ENCODE measurements at places on chromosomes 4 and X.

DNA sequence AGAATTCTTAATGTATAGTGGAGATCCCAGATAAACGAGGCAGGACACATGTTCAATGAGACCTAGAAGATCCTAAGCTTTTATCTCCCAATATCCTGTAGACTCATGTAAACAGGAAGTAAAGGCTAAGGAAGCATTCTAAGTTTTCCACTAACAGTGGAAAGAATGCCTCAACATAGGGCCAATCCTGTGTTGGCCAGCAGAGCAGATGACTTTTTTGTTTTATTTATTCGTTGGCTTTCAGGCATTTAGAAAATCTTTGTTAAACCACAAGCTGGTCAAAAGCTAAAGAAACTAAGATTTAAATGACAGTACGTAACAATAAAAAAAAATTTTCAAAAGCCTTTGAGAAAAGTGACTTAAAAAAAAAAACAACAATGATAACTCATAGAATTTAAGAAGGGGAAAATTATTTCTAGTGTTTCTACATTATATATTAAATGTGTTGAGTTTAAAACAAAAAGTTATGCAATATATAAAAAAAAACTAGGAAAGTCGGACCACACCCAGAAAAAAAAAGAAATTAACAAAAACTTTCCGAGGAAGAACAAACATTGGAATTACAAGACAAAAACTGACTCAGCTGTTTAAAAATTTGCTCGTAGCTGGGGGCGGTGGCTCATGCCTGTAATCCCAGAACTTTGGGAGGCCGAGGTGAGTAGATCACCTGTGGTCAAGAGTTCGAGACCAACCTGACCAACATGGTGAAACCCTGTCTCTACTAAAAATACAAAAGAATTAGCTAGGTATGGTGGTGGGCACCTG is 759.3 kb downstream of the FSTL5 start:
- DNase-seq, result no peak

- DNase-seq, result no peak
These were observed 807 bp downstream of the HMX1 start for GRCh38 chr4:8870647-8871416.

GRCh38 chr4:169015186-169015623 is 5.2 kb upstream of the CBR4 start:
- no peak for DNase-seq

DNA sequence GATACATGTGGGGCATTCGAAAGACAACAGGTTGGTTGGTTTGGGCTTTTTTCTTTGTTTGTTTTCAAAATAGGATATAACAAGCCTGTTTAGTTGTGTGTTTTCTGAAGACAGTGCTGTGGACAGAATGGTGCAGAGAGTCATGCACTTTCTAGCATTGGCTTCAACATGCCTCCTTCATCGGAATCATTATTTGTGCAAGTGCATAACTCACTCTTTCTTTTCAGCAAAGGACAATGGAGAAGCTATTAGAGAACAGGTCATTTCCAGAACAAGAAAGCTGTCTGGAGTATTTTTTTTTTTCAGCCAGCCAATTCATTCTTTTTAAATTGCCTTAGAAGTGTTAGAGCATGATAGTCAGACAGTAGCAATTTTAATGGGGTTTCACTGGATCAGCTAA is 225.8 kb downstream of the STK32B start:
- no peak for DNase-seq

DNA sequence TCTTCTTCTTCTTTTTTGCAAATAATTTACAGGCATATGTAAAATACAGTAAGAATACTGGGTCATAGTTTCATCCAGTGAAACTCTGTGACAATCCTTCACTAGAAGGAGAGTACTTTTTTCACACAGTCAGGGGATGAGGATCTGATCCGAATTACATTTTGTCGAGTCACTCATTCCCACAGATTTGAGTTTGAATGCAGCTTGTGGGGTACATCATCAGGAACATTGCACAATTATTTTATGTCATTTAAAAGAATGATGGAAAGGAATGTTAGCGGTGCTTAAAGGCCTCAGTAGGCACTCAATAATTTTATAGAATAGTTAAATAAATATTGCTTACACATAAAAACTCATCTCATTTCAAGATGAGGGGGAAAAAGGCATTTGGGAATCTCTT is 88.6 kb downstream of the CHRNA9 start:
- DNase-seq, result no peak

DNA sequence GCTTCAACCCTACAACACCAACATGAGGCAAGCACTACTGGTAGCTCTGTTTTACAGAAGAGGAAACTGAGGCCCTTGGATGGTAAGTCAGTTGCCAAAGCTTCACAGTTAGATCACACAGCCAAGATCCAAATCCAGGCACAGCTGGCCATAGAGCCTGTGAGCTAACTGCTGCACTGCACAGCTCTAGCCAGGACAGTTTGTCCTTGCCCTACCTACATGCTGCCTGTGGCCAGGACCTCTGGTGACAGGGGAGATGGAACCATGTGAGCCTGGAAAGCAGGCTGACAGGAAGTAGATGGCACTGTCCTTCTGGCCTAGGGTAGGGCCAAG is 257.8 kb downstream of the FBXW7 start:
- DNase-seq, result no peak

GRCh38 chrX:18664947-18665346 is 7.0 kb downstream of the RS1 start:
- DNase-seq, result no peak

DNA sequence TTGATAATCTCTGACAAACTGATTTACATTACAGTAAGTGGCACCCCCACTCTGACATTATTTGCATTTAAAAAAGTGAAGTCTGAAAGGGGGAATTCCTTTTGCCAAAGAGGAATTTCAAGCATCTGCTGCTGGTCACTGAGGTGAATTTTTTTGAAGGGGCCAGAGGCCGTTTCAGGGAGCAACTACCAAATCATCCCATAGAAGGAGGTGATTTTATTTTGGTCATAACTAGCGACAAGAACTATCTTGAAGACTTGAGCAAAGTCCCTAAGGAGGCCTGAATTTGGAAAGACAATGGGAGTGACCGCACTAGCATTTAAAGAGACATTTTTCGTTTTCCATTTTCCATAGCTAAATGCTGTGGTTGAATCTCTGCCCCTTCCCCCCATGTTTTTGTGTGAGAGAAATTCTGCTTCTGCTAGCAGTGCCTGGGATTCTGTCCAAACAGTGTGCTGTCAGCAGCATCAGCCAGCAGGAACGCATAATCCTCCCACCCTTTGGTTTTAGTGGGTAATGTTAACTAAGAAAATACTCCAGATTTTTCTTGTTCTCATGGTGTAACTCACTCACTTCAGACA is 110.1 kb upstream of the MED14 start:
- DNase-seq, result peak; percentile 2

DNA sequence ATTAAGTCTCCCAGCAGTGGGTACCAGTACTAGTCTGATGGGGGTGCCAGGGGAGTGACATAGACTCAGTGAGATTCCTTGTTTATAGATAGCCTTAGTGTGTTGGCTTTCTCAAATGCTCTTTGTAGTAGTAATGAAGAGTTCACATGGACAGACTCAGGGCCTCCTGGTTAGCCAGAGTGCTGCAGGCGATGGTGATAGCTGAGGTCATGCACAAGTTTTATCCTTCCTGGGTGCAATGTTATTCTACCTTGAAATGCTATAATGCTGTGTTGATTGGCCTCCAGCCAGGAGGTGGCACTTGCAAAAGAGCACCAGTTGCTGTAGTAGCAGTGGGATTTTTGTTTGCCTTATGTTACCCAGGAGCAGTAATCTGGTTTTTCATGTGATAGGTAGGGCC is 35.5 kb upstream of the ADH4 start:
- no peak for DNase-seq

GRCh38 chrX:113804819-113805218 is 779.1 kb upstream of the HTR2C start:
- DNase-seq, result no peak

GRCh38 chr4:23962462-23962861 is 72.6 kb upstream of the PPARGC1A start:
- DNase-seq, result no peak

- peak; percentile 45 for DNase-seq
These were observed 1793.7 kb upstream of the TENM3 start for GRCh38 chr4:180449395-180449956.

GRCh38 chr4:151658959-151659600 is 101.7 kb downstream of the GATB start:
- DNase-seq, result no peak

DNA sequence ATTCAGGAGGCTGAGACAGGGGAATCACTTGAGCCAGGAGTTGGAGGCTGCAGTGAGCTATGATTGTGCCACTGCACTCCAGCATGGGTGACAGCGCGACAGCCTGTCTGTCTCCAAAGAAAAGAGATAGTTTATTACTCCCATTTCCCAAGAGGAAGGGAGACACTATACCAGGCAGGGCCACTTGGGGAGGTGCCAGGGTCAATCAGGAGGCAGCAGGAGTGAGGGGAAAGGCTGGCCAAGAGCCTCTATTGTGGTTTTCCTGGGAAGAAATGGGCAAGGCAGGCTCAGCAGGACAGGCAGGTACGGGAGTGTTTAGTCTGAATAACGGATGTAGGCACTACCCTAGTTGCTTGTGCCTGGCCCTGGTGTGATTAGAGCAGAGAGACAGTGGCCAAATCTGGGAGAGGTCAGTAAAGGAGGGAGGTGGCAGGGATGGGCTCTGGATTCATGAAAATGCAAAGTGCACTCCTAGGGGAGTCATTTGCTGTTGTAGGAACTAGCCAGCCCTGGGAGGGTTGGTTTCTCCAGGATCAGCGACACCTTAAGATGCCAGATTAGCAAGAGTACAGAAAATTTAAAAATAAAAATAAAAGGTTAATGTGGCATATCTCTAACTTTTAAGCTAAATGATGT is 20.2 kb upstream of the CDKN2AIP start:
- DNase-seq, result no peak

GRCh38 chr4:116926631-116927295 is 158.6 kb downstream of the TRAM1L1 start:
- peak; percentile 46 for DNase-seq

DNA sequence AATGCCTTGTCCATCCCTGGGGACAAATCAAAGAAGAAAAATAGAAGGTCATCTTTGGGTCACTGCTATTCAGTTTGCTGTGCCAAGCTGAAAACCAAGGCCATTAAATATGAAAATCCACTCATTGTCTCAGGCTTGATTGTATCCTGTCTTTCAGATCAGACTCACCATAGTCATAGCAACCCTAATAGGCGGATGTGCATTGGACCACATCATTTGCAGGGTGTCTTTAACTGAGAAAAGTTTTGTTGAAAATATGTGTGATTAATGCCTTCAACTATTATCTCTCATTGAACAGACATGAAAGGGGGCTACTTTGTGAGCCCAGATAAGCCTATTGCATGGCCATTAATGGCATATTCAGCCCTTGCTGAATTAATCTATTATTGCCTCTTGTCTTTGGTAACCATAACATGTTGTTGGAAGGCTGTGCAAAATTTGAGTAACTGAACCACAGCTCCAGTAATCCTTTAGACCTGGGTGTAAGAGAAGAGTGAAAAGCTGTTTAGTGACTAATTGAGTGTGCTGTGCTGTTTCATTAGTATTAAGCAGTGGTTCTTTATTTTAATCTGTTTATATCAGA is 453.6 kb upstream of the EPHA5 start:
- DNase-seq, result no peak

DNA sequence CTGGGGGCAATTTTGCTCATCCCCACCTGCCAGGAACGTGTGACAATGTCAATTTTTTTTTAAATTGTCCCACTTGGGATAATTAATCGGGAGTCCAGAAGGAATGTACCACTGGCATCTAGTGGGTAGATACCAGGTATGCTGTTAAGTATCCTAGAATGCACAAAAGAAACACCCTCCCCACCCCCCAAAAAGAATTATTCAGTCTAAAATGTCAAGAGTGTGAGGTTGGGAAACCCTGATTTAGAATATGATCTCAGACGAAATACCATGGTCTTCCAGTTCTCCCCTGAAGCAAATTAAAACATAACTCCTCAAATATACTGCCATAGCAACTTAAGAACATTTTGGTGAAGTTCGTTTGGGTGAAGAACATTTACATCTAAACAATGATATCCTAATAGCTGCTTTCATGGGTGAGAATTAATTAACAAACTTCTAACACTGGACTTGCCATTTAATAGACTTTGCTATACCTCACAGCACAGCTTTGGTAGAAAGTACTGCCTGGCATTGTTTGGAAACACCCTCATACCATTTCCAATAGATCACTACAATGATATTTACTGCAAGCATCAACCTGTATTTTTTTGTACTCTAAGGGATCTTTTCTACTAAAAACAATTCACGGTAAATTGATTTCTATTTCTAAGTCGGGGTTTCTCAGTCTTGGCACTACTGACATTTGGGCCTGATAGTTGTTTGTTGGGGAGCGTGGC is 36.5 kb downstream of the SH3RF1 start:
- no peak for DNase-seq

- DNase-seq, result no peak
These were observed 116.5 kb upstream of the NAP1L5 start for GRCh38 chr4:88814043-88814617.

DNA sequence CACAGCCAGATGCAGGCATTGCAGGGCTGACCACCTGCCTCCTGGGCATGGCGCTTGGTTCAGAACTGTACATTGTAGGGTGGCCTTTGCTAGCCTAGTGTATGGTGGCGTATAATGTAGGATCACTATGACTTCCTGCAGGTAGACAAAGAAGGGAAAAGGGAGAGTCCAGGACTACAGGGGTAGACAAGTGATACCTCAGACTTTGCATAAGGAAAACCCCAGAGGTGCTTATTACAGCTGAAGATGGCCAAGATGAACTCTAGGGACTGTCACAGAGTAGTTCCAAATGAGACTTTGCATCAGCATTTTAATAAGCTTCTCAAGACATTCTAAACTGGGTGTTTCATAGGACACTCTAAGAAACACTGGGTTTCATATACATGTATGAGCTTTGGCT is 116.4 kb upstream of the PUDP start:
- no peak for DNase-seq

GRCh38 chr4:182318256-182318655 is 75.1 kb downstream of the TENM3 start:
- DNase-seq, result no peak

DNA sequence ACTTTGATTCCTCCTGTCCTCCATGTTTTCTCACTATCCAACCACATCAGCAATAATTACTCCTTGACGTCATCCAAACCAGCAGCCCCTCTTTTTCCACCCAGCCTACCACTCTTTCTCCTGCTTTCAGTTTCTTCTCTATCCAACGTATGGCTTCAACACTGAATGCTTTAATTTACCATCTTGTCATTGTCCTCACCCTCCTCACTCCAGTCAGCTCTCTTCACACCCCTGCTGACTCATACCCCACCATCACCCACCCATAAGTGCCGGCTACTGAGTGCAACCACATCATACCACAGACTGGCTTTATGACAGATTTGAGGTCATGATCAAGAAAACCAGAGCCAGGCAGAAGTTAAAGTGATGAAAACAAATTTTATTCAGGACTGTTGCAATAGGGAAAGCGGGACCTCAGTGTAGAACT is 9.8 kb upstream of the ANXA5 start:
- no peak for DNase-seq

DNA sequence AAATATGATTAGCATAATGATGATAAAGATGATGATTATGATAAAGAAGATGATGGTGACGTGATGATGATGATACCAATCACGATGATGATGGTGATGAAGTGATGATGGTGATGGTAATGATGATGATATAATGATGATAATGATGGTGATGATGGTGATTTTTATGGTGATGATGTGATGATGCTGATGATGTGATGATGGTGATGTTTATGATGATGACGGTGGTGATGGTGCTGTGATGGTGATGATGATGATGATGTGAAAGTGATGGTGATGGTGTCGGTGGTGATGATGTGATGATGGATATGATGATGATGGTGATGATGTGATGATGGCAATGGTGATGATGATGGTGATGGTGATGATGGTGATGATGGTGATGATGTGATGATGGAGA is 130.8 kb upstream of the PSAPL1 start:
- no peak for DNase-seq

- no peak for DNase-seq
These were observed 45.4 kb downstream of the CXorf58 start for GRCh38 chrX:23952984-23953907.

Measured in cerebellar cortex (tissue), 1 donor.